ENCODE measurements at places on chromosomes 7 and 10.

DNA sequence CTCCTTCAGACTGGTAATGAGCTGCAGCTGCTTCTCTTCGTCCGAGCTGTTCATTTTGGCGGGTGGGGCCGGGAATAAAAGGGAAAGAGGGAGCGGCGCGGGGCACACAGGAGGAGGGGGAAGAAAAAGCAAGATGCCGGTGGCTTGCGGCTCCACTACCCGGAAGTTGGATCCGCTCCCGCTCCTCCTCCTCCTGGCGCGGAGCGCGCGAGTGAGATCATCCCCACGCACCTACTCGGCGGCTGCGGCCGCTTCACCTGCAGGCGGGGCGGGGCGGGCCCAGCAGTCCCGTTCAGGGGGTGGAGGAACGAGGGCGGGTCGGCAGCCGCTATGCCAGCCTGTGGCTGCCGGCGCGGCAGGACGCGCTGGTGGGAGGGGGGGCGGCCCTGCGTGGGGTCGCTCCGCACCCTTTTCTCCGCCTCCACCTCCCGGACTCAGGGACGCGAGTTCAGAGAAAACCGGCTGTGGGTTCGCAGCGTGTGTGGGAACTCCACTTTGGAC is at the start of gene SHTN1:
Gene SHTN1 (minus strand): TSS at position 162 of the 501 bp plus-strand sequence. CDS start 108 bp downstream, at position 54.
- DNase-seq = no peak

DNA sequence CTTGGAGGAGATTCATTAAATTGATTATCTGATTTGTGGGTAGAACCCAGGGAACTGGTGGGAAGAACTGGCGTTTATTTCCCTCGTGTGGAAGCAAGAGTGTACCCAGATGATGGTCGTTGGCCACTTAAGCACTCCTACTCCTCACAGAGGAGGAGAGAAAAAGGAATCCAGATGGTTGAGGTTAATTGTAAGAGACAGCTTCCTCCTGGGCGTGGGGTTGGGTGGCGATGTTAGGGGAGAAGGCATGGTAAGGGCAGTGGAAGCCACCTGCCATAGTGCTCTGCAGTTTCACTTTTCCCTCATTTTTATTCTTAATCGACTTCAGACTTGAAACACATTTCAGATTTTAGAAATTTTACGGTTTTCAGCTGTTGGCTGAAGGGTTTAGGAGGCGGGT is 104.1 kb downstream of the DOCK1 start:
- DNase-seq = no peak

GRCh38 chr10:91567815-91568214 is 65.1 kb downstream of the PPP1R3C start:
- DNase-seq = no peak

DNA sequence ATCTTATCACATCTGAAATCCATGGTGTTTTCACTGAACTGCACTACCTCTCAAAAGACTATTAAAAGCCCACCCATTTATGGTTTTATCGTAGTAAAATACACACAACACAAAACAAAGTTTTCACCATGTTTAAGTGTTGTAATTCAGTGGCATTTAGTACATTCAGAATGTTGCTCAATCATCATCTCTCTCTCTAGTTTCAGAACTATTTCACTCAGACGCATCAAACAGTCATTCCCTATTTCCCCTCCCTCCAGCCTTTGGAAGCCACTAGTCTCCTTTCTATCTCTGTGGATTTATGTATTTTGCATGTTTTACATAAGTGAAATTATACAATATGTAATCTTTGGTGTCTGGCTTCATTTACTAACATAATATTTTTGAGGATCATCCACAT is 332.6 kb downstream of the TNS3 start:
- DNase-seq = no peak

GRCh38 chr7:98348726-98349474 is 52.0 kb downstream of the BAIAP2L1 start:
- no peak for DNase-seq

- no peak for DNase-seq
Observed at GRCh38 chr7:112080978-112081377, 125.2 kb downstream of the DOCK4 start.

GRCh38 chr7:22295402-22296264 is 61.3 kb downstream of the RAPGEF5 start:
- no peak for DNase-seq

GRCh38 chr10:4213441-4213840 is 428.4 kb upstream of the KLF6 start:
- DNase-seq = no peak

GRCh38 chr10:50992356-50992901 is 81.9 kb upstream of the PRKG1 start:
- DNase-seq = no peak

GRCh38 chr10:2978574-2979273 is 88.6 kb upstream of the PFKP start:
- DNase-seq = no peak

GRCh38 chr10:67015225-67015624 is 89.4 kb downstream of the LRRTM3 start:
- no peak for DNase-seq

DNA sequence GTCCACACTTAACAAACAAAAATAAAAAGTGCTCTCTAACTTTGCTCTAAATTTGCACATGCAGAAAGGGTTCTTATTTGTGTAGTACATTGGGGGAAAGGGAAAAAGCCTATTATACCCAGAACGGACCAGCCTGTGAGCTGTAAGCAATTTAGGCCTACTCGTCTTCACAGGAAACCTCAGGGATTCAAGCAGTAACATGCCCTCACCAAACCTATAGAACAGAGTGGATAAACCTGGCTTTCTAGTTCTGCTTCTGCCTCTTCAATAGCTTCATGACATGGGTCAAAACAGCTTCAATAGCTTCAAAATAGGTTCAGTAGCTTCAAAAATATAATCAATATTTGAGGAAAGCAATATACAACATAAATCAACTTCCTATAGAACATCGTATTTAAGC is 163.7 kb downstream of the ARL4A start:
- DNase-seq = no peak

GRCh38 chr7:136053689-136054485 is 76.7 kb upstream of the MTPN start:
- DNase-seq = no peak

GRCh38 chr10:103584216-103585010 is 90.9 kb downstream of the NEURL1 start:
- peak; percentile 32 for DNase-seq

GRCh38 chr10:68188835-68189234 is 43.1 kb downstream of the ATOH7 start:
- DNase-seq = no peak

DNA sequence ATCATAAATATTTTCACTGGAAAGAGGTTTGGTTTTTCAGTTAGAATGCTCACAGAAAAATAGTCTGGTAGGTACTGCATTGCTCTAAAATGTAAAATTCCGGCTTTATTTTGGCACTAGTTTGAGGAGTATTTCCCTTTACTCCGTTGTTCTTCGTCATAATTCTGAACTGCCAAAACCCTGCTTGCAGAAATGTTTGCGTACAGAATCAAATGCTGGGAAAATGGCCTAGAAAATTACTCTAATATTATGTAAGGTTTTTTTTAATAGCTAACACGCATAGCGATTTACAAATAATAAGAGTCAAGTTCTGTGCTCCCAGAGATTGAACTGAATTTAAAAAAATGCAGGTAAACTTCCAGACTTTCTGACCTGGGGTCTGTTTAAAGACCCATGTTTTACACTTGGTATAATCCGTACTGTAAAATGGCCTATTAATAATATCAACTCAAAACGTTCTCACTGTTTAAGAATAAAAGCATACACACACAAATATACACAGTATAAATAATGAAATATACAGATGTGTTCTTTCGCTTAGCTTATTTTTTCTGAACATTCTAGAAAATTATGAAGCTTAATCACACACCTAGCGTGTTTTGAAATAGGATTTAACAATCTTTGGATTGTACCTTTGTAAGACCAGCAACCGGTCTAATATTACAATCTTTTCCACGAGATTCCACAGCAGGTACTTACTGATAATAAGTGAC is 23.5 kb upstream of the ANLN start:
- DNase-seq = no peak

- DNase-seq = no peak
Observed at GRCh38 chr7:3427957-3428356, 126.9 kb downstream of the SDK1 start.

DNA sequence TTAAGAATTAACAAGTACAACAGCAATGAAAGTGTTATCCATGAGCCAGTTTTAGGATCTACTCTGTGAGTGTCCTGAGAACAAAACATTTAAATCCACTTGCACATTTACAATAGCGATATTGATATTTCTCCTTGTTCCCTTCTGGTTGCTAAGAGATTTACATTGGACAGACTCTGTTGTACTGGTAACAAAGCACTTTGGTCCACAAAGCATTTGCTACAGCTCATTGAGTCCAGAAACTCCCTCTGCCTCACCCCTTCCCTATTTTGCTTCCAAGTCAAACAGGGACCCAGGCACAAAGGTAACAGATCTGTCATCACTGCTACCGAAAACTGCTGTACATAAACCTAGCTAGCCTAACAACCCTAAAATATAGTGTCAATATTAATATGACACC is 2.1 kb downstream of the ANK3 start:
- no peak for DNase-seq

DNA sequence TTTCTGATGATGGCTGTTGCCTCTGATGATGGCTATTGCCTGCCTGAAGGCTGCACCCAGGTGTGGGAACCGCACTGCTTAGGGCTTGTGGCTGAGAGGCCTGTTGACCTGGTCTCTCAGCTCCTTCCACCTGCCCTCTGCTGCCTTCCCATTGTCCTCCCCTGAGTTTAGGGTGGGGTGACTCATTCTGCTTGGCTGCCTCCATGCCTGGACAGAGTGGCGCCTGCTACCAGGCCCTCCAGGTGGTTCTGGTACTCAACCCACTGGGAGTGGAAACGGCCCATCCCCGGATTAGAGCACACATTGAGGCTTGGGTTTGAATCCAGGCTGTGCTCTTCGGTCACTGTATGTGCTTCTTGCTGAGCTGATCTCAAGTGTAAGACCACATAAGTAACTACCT is 120.6 kb downstream of the SEM1 start:
- no peak for DNase-seq

- DNase-seq = no peak
Observed at GRCh38 chr10:6301488-6302075, 98.8 kb downstream of the PFKFB3 start.

DNA sequence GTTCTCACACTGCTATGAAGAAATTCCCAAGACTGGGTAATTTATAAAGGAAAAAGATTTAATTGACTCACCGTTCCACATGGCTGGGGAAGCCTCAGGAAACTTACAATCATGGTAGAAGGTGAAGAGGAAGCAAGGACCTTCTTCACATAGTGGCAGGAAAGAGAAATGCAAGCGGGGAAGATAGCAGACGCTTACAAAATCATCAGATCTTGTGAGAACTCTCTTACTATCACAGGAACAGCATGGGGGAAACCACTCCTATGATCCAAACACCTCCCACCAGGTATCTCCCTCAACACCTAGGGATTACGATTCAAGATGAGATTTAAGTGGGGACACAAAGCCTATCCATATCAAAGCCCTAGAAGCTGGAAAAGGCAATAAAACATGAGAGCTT is 130.8 kb downstream of the MDFIC start:
- DNase-seq = no peak

GRCh38 chr7:4245866-4246470 is 436.1 kb upstream of the FOXK1 start:
- no peak for DNase-seq

DNA sequence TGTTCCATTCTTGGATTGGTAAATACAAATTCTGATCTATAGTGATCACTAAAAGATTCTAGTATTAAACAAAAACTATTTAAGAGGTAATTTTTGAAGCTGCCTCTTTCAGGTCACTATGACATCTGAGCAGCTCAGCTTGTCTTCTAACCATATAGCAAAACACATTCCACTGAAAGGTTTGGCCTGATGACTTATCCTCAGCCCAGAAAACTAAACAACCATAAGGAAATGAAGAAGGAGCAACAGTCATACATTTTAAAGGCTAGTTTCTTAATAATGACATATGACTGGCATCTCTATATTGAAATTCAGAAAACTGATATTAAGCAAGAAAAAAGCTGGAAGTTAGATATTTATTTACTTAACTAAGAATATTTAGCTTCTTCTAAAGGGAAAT is 24.6 kb downstream of the NT5C2 start:
- no peak for DNase-seq

DNA sequence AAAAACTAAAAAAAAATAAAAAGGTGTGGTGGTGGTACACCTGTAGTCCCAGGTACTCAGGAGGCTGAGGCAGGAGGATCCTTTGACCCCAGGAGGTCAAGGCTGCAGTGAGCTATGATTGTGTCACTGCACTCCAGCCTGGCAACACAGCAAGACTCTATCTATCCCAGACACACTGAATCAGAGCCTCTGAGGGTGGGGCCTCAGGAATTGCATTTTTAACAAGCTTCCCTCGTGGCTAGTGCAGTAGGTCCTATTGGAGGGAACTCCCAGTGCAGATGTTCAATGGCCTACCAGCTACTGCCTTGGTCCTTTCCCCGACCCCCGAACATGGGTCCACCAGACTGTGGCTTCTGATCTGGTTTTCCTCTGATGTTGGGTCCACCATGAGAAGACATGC is 14.9 kb downstream of the STRA8 start:
- no peak for DNase-seq

- no peak for DNase-seq
Observed at GRCh38 chr7:40640566-40640965, 505.8 kb downstream of the SUGCT start.

- no peak for DNase-seq
Observed at GRCh38 chr7:25148772-25149575, 23.9 kb upstream of the CYCS start.

GRCh38 chr7:17996442-17997223 is 31.0 kb downstream of the PRPS1L1 start:
- DNase-seq = no peak

DNA sequence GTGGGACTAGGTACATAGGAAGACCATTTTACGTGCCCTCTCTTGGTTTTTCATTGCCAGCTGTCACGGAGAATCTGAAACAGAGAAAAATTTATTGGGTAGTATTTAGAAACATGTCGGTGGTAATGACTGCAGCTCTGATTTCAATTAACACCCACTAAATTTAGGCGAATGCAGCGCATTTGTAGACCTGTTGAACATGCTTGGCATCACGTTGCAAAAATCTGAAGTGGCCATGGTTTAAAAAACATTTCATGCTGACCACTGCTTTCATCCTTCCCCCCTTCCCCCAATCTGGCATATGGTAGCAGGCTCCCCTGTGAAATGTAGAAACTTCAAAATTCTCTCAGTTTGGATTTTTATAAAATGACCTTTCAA is 34.0 kb downstream of the LRMDA start:
- no peak for DNase-seq

DNA sequence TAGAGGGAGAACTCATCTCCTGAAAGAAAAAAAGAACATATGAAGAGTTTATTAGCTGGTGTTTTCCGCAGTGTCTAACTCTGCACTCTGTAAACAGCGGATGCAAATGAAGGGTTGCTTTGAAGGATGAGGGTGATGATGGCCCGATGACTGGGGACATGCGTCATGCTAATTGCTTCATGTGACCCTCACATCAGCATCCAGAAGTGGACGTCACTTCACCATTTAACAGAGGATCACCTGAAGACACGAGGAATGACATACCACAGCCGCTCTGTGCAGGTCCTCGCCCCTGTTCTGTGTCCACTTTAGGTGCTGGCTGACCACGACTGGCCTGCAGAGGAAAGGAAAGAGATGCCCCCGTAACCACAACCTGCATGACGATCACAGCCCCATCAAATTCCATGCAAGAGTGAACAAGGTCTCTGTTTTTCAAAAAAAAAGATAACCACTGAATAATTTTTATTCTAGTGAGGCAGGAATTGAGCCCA is 82.9 kb downstream of the KLF6 start:
- no peak for DNase-seq
